ENCODE measurements at places on chromosomes 7 and 10.
A peak's percentile ranks its signal among the peaks of the same experiment; 100 is the strongest.

- peak; percentile 98 for DNase-seq
Observed at GRCh38 chr7:139680676-139681462, 96.9 kb downstream of the HIPK2 start.

DNA sequence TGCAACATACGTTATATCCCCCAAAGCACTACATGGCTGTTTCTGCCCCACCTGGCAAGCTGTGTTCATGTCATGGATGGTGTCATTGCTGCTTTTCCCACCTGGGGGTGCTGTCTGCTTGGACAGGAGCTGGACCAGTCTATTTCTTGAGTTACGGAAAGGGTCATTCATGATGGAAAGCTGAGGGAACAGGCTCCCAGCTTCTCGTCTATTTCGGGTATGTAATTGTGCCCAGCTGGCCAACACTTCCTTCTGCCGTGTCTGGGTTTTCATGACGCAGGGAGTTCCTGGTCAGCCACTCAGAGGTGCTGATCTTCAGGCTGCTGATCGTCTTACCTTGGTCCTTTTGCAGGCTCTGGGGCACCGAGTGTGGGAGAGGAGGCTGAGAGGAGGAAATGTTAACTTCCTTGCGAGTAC is 8.6 kb downstream of the BTBD16 start:
- DNase-seq: peak; percentile 36

- DNase-seq: no peak
Observed at GRCh38 chr7:1742555-1743303, 72.7 kb downstream of the ELFN1 start.

GRCh38 chr7:9226500-9226899 is 793.1 kb downstream of the NXPH1 start:
- no peak for DNase-seq

DNA sequence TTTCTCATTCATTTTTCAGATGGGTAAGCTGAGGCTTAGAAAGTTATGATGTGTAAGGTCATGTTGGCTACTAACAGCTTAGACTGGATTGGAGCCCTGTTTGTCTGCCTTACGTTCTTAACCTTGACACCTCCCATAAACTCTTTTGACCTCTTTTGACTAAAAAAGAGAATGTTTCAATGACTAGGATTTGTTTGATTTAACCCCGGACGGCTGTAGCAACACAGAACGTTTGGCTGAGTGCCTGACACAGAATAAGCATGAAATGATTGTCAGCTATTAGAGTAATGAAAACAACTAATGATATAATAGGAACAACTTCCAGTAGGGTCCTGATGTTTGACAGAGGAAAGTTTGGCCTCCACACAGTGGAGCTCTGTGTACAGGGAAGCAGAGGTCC is 83.3 kb upstream of the PDZD8 start:
- DNase-seq: no peak

DNA sequence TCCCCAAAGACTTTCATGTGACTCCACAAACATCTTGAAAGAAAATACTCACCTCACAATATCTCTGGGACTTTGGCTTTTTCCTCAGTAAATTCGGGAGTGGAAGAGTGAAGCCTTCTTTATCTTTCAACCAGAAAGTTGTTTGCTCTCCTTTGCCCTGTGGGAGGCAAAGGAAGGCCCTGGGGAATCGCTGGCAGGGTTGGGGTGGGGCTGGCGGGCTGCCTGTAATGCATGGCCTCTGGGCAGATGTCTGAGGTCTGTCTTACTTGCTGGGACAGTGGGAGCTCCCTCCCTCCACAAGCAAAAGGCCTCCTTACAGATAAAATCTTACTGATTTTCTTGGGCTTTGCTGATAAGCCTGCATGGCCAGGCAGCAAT is 24.9 kb downstream of the TECTB start:
- DNase-seq: no peak

GRCh38 chr10:2777666-2778355 is 289.5 kb upstream of the PFKP start:
- no peak for DNase-seq

- DNase-seq: no peak
Observed at GRCh38 chr7:106151459-106152312, 39.6 kb upstream of the SYPL1 start.

GRCh38 chr10:129057856-129058663 is 409.0 kb upstream of the MGMT start:
- no peak for DNase-seq

DNA sequence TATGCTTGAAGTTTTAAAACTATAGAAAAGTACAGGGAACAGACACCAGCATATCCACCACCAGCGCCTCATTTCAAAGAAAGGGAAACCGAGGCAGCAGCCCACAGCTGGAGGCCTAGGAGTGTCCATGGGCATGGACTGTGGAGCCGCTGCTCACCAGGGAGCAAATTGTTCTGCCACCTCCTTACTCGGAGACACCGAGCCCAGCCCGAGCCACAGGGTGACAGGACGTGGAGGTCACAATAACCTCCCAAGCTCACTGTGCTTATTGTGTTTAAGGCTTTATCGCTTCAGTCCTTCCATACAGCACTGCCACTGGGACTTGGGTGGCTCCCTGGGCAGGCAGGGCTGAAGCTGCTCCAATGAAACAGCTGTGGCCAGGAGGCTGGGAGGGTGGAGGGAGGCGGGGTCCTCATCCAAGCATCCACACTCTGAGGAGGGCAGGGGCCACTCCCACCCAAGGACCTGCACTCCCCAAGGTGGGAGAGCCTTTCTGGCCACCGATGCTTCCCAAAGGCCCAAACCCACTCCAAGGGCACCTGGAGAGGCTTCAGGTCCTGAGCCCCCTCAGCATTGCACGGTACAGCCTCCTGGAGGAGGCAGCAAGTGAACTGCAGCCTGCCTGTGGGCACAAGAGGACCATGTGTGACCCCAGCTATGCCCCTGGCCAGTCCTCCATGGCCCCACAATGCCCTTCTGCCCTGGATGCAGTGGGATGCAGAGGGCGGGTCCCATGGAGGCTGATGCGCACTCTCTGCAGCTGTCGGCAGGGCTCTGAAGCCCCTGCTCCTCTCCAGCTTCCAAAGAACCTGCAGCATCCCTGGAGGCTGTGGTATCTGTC is 38.7 kb upstream of the RET start:
- DNase-seq: no peak

DNA sequence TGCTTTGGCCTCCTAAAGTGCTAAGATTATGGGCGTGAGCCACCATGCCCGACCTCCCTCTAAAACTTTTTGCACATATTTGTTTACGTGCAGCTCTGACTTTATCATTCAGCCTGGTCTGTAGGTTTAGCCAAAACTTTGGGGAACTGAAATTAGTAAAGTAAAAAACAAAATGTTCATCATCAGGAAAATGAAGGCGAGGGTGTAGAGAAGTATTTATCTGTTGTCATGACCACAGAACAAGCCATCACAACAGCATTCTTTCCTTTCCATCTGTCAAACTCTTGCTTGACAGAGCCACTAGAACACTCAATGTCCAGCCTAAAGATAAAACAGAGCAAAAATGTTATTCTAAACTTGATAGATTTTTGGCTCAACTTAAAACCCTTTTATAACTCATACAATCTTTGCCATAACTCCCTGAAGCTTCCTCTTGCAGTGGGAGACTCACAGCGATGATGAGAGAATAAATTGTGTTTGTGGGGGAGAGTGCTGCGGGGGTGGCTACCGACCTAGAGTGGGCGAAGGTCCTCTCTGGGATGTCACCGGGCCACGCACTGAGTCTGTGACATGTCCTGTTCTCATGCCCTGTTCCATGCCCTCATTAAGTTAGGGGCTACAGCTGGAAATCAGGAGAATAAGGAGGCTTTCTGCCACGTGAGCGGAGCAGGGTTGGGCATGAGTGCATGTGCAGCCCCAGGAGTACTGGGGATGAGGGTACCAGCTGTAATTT is 58.6 kb upstream of the MKRN1 start:
- no peak for DNase-seq

GRCh38 chr10:78319841-78320240 is 286.2 kb downstream of the RPS24 start:
- DNase-seq: no peak
